ENCODE measurements at places on chromosomes 6 and 20. TPM values are rescaled to one million over a fixed set of nuclear protein-coding genes. Genes with fewer than 3 reads are reported as not detected.
A peak's percentile ranks its signal among the peaks of the same experiment; 100 is the strongest.

GDAP1L1 gene
- not detected for total RNA-seq

- no peak for DNase-seq
These were observed 39.3 kb downstream of the TSBP1 start for GRCh38 chr6:32332433-32332832.

DNA sequence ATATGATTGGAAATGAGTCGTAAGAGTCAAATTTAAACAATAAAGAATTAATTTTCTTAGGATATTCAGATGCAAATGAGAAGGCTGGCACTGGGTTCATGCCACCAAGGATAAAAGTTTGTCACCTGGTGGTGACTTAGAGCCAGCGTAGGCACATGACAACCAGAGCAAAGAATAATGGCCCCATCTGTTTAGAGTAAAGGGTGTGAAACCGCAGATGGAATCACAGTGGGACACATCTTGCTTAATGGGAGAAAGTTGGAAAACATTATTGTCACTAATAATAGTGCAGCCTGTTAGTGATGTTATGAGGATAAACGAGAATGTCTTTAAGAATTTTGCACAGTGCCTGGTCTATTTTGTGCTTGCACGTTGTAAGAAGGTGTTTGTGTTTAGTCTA is 727.8 kb downstream of the QKI start:
- DNase-seq, result no peak

- no peak for DNase-seq
These were observed 469.0 kb downstream of the CDC5L start for GRCh38 chr6:44856479-44856878.

GRCh38 chr6:128070406-128070805 is 169.5 kb upstream of the THEMIS start:
- DNase-seq, result no peak

DNA sequence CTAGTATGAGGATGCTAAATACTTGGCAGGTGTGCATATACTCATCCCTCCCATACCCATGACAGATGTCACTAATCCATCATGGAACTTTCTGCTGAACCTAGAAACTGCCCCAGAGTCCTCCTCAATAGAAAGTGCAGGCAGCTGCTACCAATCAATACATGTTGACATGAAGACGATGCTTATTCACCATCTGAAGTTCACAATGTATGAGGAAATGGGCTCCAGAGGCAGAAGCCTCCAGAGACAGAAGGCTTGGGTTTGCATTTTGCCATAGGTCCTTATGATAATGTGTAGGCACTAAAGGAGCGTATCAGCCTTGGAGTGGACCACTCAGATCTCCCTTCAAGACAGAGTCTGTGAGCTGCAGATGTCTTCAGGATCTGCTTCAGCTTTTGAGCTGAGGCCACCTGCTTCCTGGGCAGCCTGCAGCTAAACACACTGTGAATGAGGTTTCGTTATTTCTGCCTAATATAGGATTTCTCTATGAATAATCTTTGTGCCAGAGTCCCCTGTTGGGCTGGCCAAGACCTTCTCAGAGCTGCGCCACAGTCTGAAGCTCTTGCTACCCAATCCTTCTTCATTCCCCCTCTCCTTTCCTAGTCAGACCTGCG is 7.5 kb upstream of the KIAA1755 start:
- DNase-seq, result no peak

DNA sequence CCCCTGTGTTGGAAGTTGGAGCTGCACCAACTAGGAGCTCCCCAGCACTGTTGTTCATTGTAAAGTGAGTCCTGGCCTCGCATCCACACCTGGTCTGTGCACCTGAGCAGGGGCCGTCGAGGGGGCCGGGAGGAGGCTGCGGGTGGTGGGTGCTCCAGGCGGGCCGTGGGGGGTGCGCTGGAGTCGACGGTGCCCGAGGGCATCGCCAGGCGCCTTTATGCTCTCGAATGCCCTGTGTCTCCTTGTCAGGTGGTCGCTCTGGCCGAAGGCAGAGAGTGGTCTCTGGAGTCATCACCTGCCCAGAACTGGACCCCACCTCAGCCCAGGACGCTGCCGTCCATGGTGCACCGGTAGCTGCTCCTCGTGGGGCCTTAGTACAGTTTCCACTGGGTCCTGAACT is 4.3 kb downstream of the ARFGAP1 start:
- no peak for DNase-seq

- DNase-seq, result no peak
These were observed 312.8 kb upstream of the PTCHD4 start for GRCh38 chr6:48423640-48424365.

DNA sequence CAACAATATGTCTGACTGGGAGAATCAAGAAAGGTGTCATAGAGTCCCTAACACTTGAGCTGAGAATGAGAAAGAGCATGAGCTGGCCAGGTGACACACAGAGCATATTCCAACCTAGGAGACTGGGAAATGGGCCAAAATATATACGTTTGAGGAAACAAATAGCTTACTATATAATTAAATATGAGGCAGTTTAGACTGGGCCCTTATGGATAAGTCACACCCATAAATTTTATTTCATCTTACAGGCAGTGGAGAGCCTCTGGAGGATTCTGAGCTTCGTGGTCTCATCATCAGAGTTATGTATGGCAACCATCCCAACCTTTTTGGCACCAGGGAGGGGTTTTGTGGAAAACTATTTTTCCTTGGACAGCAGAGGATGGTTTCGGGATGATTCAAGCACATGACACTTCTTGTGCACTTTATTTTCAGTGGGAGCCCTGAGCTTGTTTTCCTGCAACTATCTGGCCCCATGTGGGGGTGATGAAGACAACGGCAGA is 12.9 kb upstream of the NQO2 start:
- no peak for DNase-seq

DNA sequence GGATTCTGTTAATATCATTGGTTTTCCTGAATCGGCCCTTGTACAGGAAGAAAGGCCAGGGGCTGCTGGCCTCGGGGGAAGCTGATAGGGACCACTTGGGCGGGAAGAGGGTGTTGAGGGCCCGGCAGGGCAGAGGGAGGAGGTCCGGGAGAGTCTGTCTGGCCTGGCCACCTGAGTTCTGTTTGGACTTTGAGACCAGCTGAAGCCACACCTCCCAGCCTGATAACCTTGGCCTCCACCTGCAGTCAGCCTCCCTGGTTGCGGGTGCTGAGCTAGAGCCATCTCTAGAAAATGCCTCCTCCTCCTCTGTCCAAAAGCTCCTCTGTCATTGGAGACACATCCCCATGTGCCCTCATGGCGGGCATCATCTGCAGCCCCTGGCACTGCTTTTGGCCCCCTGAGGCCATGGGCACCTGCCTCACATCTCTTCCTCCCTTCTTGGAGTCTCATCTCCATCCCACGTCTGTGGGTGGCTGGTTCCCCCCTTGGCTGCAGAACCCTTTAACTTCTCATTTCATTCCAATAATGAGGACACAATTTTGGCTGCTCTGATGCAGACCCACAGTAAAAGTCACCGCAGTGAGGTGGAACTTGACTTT is 16.6 kb downstream of the APCDD1L start:
- DNase-seq, result peak; percentile 42

DNA sequence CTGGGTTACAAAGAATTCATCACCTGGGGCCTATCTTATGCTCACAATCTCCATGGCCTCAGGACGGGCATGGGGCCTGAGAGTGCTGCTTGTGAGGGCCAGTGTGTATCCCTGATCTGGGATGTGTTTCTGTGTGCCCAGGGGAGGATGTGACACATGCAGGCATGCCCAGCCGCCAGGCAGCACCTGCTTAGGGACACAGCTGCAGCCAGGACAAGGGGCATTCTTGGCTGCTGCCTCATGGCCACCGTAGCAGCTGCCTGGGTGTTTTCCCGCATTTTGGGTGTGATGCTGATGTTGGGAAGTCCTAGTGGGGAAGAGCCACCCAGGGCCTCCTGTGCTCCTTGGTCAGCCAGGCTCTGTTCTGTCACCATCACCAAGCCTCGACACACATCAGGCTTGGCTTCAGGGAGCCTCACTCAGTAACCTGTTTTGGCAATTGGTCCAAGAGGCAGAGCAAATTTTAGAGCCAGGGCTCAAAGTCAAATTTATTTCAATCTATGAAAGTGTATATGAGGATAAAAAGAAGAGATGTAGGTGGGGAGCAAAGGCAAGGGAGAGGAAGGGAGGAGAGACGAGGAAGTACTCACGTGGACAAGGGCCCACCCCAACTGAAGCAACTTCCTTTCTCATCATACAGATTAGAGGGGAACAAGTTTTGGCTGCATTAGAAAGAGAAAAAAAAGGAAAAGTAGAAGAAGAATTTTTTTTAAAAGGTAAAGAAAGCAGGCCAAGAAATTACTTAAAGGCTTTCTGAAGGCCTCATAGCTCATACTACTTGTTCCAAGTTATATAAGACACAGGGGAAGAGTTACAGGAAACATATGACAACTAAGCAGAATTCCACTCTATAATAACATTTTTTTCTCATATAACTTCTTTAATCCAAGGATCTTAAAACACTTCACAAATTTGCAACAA is 269.9 kb upstream of the SUPT3H start:
- no peak for DNase-seq

DNA sequence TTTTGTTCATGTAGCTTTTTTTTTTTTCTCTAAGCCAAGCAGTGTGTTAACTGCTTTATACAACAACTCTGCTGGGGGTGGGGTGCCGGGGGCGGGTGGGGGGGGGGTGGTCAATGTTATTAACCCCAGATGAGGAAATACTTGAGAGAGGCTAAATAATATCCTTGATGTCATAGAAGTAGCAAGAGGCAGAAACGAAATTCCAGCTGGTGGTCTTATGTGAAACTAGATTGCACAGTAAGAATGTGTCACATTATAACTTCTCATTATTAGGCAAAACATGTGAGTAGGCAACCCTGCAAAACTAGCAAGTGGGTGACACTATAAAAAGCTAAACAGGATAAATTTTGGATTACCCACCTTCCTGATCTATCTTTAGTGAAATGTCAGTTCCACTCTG is 12.8 kb downstream of the MYLK4 start:
- no peak for DNase-seq

GRCh38 chr6:151067684-151068596 is 171.8 kb upstream of the AKAP12 start:
- peak; percentile 87 for DNase-seq

DNA sequence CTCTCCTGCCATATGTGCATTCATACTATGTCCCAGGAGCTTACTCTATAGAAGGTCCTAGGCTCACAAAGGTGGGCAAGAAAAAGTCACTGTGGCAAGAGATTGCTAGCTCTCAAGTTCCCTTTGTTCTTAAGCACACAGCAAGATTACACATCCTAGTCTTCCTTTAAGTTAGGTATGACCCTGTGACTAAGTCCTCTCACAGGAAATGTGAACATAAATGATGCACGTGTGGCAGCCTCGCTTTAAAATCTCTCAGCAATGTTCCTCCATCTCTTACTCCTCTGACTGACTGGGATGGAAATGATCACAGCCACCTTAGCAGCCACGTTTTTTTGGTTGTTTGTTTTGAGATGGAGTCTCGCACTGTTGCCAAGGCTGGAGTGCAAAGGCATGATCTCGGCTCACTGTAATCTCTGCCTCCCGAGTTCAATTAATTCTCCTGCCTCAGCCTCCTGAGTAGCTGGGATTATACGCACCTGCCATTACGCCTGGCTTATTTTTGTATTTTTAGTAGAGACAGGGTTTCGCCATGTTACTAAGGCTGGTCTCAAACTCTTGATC is 35.7 kb upstream of the HAO1 start:
- no peak for DNase-seq

DNA sequence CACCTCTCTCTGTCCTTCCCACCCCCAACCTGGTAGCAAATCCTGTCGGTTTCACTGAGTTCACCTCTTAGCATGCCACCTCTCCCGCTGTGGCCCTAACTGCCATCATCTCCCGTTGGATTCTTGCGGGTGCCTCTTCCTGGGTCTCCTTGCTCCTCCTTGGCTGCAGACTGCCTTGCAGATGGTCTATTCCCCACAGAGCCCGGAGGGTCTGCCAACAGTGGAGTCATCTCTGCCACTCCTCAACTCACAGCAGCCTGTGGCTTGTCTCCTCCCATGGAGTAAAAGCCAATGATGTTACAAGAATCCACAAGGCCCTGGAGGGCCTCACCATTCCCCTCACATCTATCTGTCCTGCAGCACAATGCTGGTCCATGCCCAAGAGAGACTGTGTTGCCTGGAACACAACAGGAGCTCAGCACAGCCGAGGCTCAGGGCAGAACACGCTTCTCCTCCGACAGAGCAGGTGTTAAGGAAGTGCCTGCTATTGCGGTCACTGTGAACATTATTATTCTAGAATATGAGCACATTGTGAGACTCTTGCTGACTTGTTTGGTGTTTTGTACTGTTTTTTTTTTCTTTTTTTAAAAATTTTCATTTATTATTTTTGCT is 241.8 kb upstream of the SULF2 start:
- DNase-seq, result no peak

DNA sequence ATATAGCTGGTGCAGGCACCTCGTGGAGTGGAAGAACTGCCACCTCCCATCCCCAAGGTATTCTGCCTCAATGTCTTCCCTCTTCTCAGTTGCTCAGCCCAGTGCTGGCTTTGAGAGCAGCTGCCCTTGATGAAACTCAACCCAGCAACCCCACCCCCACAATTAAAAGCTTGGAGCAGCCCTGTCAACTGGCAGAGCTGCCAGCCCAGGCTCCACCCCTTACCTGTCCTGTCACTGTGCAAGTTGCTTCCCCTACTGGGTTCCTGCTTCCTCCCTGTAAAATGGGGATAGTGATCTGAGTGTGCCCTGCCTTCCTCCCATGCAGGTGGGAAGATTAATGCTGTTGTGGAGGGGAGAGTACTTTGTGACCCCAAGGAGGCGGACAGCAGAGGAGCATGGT is 4.5 kb downstream of the TMEM63B start:
- peak; percentile 50 for DNase-seq

DNA sequence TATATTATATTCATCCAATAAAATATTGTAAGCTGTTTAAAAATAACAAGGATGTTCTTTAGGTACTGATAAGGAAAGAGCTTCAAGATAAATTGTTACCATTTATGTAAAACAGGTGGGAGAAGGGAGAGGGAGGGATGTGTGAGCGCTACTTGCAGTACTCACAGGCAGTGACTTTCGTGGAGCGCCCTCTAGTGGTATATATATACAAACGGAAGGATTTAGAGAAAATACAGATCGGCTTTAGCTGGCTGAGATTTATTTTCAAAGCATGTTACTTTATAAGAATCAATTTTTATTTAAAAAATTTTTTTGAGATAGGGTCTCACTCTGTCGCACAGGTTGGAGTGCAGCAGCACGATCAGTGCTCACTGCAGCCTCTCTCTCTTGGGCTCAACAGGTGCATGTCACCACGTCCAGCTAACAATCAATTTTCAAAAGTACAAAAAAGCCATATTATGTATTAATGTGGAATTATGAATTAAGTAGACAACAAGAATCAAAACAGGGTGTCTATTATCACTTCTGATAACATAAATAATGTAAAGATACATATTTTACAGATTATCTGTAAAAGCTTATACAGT is 3.3 kb upstream of the MOG start:
- DNase-seq, result no peak

GRCh38 chr6:85676086-85676729 is 33.5 kb upstream of the SYNCRIP start:
- no peak for DNase-seq

DNA sequence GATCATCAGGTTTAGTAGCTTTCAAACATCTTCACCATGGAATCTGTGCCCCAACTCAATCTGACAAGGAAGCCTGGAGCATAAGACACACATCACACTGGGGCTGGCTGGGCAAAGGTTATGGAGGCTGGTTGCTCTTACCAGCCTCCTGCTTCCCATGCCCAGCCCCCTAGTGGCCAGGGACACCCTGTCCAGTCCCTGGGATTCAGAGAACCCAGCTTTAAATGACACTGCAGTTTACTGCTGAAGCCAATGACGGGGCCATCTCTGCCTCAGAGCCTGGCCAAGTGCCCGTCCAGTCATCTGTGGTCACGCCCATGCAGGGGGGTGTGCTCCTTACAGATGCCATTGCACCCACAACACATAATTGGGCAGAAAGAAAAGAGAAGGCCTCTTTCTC is 272.9 kb downstream of the SMOC2 start:
- DNase-seq, result no peak

All from posterior vena cava (tissue), 2 donors.